ENCODE measurements at places on chromosomes 4 and X.

DNA sequence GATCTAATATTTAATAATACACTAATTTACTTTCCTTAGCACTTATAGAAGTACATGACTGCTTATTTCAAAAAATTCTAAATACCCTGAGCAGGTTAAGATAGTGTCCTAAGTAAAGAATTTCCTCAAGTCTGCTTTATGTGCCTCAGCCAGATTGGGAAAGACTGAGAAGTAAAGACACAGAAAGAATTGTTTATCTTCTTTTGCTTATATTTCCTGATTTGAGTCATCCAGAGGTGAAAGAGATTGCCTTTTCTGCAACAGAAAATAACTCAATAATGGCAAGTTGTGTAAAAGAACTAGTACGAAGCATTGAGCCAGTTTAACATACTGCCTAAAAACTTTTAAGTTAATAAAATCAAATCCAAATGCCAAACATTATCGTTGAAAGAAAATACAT, 45.0 kb downstream of the NAF1 start:
- no peak for DNase-seq

GRCh38 chrX:111086591-111087006, 9.4 kb upstream of the PAK3 start:
- no peak for DNase-seq

DNA sequence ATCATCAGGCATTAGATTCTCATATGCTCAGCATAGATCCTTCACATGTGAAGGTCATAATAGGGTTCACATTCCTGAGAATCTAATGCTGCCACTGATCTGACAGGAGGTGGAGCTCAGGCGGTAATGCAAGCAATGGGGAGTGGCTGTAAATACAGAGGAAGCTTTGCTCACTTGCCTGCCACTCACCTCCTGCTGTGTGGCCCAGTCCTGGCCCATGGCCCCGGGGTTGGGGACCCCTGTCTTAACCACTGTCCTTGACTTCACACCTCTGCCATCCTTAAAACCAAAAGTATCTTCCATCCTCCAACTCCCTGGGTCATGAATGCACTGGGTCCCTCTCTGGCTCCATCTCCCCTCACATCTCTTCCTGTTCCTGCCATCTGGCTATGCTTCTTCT, 129.1 kb downstream of the HMX1 start:
- DNase-seq, result no peak

DNA sequence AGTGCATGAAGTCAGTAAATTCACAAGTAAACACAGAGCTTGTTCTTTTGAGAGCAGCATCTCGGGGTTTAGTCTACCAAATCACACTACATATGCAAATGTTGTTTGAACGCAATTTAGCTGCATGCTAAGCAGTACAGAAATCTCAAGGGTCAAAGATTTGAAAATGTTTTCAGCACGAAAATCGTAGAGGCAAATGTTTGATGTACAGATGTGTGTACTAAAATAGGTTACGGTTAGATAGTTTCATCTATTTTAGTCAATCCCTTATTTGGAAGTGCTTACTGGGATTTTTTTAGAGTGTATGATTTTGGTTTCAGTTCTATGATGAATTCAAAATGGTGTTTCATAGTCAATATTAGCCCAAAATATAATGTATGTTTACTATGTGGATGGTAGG, 1928.2 kb upstream of the TENM3 start:
- no peak for DNase-seq

GRCh38 chr4:48193921-48194468, 59.9 kb upstream of the TXK start:
- no peak for DNase-seq

DNA sequence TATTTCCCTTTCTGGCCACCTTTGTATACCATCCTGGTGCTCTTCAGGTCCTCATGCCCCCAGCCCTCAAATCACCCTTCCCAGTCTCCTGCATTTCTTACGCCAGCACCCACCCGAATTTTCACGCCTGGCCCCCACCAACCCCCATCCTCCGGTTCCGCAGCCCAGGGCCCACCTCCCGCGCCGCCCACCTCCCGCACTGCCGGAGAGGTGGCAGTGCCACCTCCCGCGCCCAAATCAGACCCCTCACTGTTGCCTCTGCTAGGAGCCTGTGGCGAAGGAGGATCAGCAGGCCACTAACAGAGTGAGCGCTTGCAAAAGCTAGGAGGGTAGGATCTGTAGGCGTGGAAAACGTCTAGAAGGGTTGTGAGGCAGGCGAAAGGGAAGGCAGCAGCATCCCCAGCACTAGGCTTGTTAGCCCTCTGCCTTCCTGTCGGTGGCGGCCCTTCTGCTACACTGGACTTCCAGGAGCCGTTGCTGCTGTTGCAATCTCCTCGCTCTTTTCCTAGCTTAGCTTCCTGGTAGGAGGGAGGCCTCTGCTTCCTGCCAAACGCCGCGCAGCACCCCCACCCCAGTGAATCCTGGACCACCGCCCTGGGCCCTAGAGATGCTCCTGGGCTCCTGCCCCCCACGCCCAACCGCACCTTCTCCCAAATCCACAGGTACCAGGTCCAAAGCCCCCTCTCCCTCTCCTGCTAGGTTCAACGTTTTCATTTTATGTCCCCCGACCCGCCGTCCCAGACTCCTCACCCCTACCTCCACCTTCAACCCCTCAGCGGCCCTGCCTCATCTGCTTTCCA, 51.0 kb downstream of the SPIN2B start:
- DNase-seq, result no peak

DNA sequence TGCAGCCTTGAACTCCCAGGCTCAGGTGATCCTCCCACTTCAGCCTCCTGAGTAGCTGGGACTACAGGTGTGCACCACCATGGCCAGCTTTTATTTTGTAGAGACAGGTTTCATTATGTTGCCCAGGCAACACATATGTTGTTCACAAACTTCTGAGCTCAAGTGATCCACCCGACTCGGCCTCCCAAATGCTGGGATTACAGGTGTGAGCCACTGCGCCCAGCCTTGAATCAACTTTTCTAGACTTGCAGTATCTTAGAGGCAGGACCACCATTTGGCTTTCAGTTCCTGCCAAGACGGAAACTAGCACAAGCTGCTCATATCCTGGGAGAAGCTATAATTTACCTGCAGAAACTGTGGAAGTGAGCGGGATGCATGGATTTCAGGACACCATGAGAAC, 19.9 kb downstream of the NAT8L start:
- no peak for DNase-seq

- no peak for DNase-seq
These were observed 9.1 kb upstream of the HSPA4L start for GRCh38 chr4:127772769-127773671.

GRCh38 chrX:45344594-45344993, 143.9 kb upstream of the DIPK2B start:
- no peak for DNase-seq

DNA sequence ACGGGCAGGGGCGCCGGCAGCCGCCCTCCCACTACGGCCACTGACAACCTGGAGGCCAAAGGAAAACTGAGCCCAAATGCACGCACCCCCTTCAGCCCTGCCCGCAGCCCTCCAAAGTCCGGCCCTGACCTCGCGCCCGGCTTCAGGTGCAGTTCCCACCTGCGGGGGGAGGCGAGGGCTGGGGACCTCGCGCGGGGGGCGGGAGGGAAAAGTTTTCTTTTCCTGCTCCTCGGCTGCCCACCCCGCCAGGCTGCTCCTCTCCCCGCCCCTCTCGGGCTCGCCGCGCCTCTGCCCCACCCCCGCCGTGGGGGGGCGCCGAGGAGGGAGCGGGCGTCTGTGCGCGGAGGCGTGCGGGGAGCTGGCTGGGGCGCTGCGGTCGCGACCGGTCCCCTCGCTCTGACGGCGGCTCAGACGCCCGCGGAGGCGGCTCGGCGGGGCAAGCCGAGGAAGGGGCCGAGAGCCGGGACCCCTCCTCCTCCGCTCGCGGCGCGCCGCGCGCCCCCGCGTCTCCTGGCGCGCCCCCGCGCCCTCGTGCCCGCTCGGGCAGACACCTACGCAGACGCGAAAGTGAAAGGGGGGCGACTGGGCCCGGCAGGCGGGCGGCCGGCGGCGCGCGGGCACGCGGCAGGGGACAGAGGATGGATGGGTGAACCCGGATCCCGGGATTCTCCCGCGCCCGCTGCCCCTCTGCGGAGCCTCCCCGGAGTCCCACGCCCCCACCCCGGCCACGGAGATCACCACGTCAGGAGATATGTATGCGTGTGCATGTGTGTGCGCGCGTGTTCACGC, 3.1 kb upstream of the NR3C2 start:
- DNase-seq, result peak; percentile 72

DNA sequence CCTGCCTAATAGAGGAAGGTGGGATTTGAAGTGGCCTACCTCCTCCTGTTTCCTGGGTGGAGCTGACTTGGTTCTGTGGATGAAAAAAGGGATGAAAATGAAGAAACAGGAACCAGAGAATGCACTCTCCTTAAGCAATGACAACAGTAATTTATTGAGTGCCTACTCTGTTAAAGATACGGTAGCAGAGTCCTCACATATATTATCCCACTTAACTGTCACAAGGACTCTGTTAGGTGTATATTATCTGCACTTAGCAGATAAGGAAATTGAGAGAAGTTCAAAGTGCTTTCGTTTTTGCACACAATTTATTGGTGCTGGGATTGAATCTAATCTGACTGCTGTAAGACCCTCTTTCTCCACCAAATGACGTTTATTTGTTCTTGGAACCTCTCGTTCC, 301.2 kb downstream of the PACRGL start:
- DNase-seq, result no peak

- no peak for DNase-seq
These were observed 43.1 kb upstream of the TMPRSS11E start for GRCh38 chr4:68404153-68404552.

GRCh38 chrX:118627084-118627758, 100.2 kb upstream of the IL13RA1 start:
- DNase-seq, result no peak

DNA sequence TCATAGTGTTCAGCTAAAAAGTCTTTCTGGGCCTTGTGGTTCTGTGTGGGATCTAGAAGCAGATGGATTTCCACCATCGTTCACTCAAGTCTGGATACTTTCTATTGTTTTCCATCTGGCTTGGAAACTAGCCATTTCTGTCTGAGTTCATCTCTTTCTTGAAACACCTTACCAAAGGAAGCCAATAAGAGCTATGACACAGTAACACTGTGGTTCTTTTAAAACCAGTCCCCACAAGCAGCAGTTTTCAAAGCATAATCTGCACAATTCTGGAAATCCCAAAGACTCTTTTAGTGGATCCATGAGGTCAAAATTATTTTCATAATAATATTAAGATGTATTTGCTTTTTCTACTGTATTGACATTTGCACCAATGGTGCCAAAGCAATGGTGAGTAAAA, 234.2 kb upstream of the TET2 start:
- no peak for DNase-seq

- DNase-seq, result no peak
These were observed 21.3 kb upstream of the CXCL6 start for GRCh38 chr4:73815145-73815544.

DNA sequence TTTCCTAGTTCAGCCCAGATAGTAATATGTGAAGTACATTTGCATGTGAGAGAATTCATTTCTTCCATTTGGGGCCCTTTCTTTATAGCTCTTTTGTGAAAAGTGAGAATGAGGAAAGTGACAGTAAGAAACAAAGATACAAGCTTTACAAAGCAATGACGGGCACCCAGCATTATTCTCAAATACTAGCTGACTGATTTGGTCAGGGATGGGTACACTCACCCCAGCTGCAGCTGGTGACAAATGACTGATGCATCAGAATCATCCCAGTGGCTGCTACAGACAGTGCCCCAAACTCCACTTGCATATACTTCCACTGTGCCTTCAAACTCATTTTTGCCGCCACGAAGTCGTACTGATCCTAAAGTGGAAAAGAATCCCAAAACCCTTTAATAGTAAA, 14.8 kb downstream of the PRSS12 start:
- no peak for DNase-seq

GRCh38 chr4:178165251-178165950, 723.2 kb upstream of the AGA start:
- no peak for DNase-seq

GRCh38 chr4:38919494-38919893, 51.9 kb downstream of the FAM114A1 start:
- no peak for DNase-seq

GRCh38 chr4:2442175-2442993, 23.6 kb downstream of the CFAP99 start:
- DNase-seq, result no peak

- no peak for DNase-seq
These were observed 3.7 kb upstream of the SETD7 start for GRCh38 chr4:139559687-139560086.

- no peak for DNase-seq
These were observed 89.0 kb downstream of the SH3KBP1 start for GRCh38 chrX:19798423-19798822.

- DNase-seq, result no peak
These were observed 172.9 kb downstream of the KCNIP4 start for GRCh38 chr4:21775703-21776102.

- DNase-seq, result no peak
These were observed 475.4 kb upstream of the RPS6KA3 start for GRCh38 chrX:20742106-20742505.

DNA sequence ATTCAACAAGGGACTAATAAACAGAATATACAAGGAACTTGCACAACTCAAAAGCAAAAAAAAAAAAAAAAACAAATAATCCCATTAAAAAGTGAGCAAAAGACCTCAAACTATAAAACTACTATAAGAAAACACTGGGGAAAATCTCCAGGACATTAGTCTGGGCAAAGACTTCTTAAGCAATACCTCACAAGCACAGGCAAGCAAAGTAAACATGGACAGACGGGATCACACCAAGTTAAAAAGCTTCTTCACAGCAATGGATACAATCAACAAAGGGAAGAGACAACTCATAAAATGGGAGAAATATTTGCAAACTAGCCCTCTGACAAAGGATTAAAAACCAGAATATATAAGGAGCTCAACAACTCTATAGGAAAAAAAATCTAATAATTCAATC, 17.1 kb upstream of the BMP15 start:
- no peak for DNase-seq

DNA sequence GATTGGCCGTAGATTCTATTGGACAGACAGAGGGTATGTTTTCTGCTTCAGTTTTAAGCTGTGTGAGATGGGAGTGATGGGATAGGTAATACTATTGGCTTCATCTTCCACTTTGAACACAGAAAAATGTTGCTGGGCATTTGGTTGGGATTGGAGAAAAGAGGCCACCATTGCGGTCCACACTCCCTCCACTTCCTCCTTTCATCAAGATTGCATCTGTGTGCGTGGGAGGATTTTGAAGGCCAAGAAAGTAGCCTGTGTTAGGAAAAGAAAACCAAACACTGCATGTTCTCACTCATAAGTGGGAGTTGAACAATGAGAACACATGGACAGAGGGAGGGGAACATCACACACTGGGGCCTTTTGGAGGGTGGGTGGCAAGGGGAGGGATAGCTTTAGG, 56.4 kb downstream of the EGF start:
- DNase-seq, result no peak

GRCh38 chrX:22095286-22095685, 63.2 kb downstream of the PHEX start:
- DNase-seq, result no peak

- DNase-seq, result no peak
These were observed 65.2 kb upstream of the SLC7A11 start for GRCh38 chr4:138307319-138307718.

DNA sequence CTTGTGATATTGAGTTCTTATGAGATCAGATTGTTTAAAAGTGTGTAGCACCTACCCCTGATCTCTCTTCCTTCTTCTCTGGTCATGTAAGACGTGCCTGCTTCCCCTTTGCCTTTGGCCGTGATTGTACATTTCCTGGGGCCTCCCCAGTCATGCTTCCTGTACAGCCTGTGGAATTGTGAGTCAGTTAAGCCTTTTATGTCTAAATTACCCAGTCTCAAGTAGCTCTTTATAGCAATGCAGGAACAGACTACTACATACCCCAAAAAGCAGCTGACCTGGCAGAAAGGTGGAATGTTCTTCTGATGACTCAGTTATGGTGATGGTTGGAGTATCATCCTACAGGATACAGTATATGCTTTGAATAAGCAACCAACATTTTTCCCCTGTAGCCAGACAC, 11.4 kb upstream of the MCUB start:
- DNase-seq, result no peak
